ENCODE measurements at places on chromosomes 2 and 18.

- no peak for DNase-seq
Measured at GRCh38 chr2:161964160-161964559, 109.9 kb downstream of the DPP4 start.

DNA sequence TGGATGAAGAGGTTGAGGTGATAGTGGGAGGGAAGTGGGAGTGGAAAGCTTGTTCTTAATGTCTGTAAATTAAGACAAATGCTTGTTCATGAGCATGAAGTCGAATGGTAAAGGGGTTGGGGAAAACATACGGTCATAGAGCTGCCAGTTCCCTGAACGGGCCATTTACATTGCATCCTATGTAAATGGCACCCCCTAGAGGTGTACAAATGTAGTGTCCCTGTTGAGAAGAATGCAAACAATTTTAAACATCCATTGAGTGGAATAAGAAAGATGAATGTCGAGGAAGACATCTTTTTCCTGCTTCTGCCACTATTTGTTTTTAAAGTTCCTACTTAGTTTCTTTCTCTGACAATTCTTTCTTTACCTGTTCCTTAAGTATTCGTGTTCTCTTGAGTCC lies 155.7 kb downstream of the RDH14 start:
- no peak for DNase-seq

- no peak for DNase-seq
Measured at GRCh38 chr2:38648107-38648761, 17.7 kb upstream of the GALM start.

DNA sequence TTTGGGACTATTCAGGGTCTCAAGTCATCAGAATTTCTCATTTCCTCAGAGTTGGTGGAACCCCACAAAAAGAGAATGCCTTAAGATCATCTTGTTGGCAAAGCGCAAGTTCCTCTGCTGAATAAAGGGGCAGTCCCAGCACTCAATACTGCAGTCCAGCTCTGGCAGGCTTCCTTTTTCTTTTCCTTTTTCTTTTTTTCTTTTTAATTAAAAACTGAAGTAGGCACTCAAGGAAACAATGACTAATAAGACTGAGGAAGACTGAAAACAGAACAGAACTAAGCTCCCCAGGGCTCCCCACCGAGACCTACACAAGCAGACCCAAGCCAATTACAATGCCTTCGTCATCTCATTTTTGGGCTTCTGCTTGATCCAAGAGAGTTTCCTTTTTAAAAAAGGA lies 82.0 kb downstream of the STK39 start:
- peak; percentile 59 for DNase-seq

- no peak for DNase-seq
Measured at GRCh38 chr2:100237770-100238169, 84.5 kb downstream of the LONRF2 start.

DNA sequence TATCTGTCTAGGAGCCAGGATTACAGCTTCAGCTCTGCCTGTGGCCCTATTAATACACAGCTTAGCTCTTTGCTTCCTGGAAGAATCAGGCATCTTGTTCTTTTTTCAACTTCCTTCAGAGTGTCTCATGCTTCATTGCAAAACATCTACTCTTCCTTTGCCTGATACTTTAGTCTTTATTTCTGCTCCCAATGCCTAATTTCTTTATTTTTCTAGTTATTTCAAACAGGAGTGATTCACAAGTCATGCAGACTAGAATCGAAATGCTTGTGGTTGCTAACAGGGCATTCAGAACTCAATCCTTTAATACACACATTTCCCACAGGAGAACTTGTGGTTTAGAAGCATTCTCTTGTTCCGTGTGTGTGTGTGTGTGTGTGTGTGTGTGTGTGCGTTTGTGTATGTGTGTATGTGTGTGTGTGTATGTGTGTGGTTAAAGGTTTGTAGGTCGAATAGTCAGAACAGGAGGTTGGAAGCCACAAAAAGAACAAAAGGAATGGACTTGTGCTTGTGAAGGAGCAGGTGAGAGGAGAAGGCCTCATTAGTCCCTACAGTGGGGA lies 28.3 kb upstream of the INSIG2 start:
- peak; percentile 99 for DNase-seq

- no peak for DNase-seq
Measured at GRCh38 chr2:138718405-138718804, 61.8 kb downstream of the NXPH2 start.

- DNase-seq: no peak
Measured at GRCh38 chr18:48173557-48173956, 235.6 kb downstream of the ZBTB7C start.

GRCh38 chr18:36947820-36948348 lies 119.0 kb downstream of the KIAA1328 start:
- DNase-seq: no peak

DNA sequence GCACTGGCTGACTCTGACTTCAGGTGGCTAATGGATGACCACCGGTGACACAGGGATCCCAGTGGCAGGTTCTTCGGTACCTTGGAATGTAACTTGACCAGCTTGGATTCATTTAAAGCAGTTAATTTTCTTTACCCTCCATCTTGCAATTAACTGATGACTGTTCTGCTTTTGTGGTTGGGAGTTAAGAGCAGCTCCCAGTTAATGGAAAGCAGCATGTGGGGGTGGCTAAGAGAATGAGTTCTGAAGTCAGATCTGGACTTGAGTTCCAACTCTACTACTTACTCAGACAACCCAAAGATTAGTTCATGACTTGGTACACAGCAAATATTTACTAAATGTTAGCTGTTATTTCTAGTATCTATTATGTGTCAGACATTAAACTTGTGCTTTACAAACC lies 58.5 kb downstream of the FAM228A start:
- no peak for DNase-seq
